Inflammatory macrophage treated with lipopolysaccharide for 4 hours (primary cell): ENCODE measurements at places on chromosomes 4 and X.

- no peak for DNase-seq
Observed at GRCh38 chr4:11455201-11455835, 26.6 kb upstream of the HS3ST1 start.

DNA sequence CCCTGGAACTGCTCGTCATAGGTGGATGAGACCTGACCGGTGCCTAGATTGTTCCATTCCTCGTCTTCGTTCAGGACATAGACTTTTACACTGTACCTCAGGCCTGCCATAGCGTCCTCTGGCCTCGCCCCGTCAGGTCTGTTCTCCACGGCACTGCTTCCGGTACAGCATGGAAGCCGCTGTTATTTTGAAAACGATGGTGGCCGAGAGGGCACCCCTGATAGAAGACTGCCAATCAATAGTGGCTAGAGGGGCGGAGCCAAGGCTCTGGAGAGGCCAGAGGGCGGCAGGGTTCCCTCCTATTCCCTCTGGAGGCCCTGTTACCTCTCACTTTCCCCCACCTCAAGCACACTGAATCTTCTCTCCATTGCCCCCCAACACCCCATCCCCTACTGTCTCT lies at the start of gene PPP4R3C:
Gene PPP4R3C, minus strand, starts transcription at position 155 of the 400 bp plus-strand sequence. Its CDS starts 45 bp downstream, at position 110.
- no peak for DNase-seq

GRCh38 chrX:134377537-134377936 lies 82.4 kb upstream of the HPRT1 start:
- peak; percentile 49 for DNase-seq

- no peak for DNase-seq
Observed at GRCh38 chr4:156942991-156943390, 28.6 kb downstream of the PDGFC start.

DNA sequence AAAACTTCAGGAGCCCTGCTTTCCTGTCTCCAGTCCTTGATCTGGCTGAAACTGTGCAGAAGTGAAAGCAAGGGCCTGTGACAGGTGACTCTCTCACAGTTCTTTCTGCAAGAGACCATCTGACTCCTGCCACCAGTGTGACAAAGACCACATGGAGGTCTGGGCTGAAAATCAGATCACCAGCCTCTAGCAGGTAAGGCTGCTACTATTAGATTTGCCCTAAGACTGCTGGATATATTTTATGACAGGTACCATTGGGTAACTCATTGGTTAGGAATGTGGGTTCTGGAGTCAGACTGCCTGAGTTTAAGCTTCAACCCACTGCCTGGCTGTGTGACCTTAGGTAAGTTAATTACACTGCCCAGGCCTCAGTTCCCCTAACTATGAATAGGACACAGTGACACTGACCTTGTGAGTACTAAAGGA lies 163.3 kb upstream of the SLC7A11 start:
- DNase-seq, result peak; percentile 61

DNA sequence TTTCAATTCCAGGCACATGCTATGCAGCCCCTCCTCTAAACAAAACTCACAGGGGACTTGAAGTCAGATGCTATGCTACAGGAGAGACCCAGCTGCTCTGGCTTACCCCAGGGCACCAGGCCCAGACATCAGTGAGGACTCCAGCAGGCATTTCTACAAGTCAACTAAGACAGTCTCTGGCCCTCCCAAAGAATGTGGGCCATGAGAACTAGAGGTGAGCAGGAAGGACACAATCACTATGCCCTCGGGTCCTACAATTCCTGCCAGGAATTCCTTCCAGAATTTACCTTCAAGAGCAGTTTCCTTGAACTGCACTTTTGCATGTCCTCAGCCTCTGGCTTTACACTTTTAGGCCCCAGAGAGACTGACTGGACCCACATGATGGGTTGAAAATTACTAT lies 17.4 kb downstream of the TMEM192 start:
- DNase-seq, result no peak

DNA sequence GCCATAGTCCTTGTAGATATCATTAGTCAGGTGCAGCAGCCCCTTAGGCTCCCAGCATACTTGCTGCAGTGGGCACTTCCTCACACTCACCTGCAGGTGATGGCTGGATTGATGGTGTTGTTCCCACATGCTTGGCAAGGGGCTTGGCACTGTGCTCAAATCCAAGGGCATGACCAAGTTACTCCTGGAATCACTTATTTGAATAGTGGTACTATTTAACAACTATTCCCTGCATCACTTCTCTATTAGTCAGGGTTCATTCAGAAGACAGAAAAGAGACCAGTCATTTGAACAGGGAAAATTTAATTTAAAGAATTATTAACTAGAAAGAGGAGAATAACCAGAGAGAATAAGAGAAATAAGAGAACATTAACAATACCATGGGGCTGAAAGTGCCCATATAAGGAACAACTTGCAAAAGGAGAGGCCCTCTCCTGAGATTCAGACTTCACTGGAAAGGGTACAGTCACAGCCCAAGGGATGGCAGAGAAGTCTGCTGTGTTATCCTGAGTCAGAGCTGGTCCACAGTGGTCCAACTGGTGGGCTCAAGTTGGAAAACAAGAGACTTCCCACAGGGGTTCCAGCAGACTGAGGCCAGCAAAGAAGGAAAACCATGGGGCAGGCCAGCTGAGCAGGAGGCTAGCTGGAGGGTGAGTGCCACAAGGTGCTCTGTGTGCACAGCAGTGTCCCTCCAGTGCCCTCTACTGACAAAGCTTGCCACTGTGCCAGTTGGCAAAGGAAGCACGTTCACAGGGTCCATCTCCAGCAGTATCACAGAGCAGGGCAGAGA lies 9.8 kb downstream of the SPP1 start:
- peak; percentile 74 for DNase-seq

DNA sequence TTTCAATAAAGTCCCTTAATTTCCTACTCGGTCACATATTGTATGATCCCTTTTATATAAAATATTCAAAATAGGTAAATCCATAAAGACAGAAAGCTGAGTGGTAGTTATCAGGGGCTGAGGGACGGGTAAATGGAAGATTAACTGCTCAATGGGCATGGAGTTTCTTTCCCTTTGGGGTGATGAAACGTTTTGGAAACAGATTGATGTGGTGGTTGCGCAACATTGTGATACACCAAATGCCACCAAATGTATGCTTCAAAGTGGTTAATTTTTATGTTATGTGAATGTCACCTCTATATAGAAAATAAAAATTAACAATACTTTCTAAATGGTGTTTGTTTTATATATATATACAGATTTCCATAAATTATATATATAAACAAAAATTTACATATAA lies 15.0 kb upstream of the MAOB start:
- no peak for DNase-seq
